Cortex of kidney (tissue), 1 donor: ENCODE measurements at places on chromosomes 2 and 18.

DNA sequence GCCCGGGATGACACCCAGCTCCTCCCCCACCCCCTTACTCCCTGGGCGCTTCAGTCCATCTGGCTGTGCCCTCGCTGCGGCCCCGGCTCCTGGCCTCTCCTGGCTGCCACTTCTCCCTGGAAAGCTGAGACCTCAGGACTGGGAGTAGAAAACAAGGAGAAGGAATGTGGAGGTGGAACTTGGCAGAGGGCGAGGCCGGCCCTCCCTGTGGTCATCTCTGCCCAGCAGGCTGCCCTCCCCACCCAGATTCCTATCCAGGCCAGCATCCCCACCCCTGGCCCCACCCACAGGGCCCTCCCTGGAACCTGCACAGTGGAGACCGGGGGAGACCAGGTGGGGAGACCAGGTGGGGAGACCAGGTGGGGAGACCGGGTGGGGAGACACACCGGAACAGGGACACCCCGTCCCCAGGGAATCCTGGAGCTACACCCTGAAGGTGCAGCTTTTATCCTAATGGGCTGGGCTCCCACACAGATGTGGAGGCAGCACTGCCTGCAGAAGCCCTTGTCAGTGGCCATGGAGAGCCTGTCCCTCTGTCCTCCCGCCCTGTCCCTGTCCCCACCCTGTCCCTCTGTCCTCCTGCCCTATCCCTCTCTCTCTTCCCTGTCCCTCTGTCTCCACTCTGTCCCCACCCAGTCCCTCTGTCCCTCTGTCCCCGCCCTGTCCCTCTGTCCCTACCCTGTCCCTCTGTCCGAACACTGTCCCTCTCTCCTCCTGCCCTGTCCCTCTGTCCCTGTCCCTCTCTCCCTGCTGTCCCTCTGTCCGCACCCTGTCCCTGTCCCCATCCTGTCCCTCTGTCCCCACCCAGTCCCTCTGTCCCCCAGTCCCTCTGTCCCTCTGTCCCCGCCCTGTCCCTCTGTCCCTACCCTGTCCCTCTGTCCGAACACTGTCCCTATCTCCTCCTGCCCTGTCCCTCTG, 157.1 kb downstream of the PXDN start:
- no peak for DNase-seq

DNA sequence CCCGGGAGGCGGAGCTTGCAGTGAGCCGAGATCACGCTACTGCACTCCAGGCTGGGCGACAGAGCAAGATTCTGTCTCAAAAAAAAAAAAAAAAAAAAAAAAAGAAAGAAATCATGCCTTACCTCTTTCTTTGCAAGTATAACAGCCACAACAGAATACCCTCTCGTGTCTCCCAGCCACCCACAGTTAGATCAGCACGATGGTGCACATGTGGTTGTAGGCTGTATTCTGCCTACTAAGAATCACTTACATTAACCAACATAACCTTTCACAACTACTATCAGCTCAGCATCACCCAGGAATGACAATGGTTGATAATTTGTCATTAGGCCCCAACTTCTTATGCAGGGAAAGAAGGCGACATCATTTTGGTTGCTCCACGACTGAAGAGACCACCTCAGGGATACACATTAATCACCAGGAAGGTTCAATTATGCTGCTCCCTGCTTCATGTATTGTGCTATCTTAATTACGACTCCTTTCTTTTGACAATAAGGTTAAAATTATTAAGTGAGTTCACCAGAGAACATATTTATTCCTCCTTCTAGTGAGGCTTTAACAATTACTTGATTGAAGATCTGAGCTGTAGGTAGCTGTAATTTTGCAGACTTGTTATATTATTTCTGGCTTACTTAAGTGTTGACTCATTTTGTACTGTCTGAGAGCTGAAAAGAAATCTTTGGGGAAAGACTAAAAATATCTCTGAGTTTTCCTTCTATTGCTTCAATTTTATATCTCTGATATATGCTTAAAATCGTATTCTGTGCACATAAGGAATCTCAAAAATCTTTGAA, 120.1 kb downstream of the LRP1B start:
- DNase-seq = no peak

DNA sequence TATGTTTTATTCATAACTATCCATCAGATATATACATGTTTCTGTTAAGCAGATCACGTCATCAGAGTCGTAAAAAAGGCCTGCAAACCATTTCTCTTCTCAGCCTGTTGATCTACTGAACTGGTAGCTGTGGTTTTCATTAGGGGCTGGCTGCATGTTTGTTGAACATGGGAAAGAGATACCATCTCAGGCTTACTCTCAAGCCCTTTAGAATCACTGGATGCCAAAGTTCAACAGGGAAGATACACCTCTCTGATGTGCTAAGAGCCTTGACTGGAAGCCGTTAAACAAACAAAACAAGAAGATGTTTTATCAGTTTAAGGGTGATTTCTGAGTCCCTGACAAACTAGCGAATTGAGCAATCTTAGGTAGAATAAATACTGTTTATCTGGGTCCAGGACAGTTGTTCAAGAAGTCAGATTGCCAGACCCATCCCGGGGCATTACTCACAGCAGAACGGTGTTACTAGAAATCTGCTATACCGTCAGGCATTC, 94.5 kb upstream of the LMAN1 start:
- DNase-seq = no peak

DNA sequence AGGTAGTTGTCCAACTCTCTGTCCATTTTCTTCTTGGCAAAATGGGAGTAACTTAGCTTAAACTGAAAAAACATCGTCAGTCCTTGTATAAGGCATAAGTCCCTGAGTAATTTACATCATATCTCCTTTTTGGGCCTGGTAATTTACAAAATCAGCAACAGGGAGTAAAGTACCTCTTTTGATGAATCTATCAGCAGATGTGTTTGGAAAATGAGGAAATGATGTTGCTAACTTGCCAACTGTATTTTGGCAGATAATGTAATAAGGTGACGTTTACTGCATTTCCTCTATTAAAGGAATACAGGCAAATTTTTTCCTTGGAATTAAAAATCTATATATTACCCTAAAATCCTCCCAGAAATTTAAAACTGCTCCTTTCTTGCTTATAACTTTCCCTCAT, 29.2 kb downstream of the ANKRD44 start:
- no peak for DNase-seq

DNA sequence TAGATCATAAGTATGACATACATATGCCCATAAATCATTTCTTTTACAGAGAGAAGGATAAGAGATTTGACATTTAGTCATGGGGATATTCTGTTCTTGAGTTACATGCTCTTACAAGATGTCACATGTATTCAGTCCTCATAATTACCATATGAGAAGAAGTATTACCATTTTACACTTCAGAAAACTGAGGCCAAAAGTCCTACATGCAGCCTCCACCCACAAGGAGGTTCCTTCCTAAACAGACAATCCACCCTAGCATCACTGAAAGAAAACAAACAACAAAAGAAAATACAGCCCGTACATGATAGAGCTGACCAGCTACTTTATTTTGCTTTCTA, 335.1 kb downstream of the SETBP1 start:
- DNase-seq = no peak

GRCh38 chr2:74021407-74021755, 36.7 kb downstream of the TET3 start:
- no peak for DNase-seq

- DNase-seq = no peak
Measured at GRCh38 chr2:19102696-19103423, 255.6 kb downstream of the OSR1 start.

GRCh38 chr18:76390452-76391035, 104.5 kb downstream of the ZNF516 start:
- DNase-seq = no peak

GRCh38 chr18:44673256-44673880, 7.3 kb upstream of the SETBP1 start:
- no peak for DNase-seq

GRCh38 chr2:156021146-156022040, 311.1 kb downstream of the NR4A2 start:
- DNase-seq = no peak

DNA sequence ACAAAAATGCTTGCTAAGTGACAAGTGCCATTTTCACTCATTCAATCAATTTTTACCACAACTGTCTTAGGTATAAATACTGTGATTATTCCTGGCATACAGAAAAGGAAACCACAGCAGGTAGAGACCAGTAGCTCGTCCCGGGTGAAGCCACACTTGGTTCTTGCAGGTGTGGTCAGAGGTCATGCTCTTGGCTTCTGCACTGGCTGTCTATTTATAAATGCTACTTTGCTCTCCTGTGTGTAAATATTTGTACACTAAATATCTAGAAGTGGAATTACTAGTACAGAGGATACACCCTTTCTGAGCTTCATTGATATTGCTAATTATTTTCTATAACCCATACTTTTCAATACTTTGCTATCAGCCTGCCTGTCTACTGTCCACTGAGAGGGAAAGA, 284.6 kb downstream of the MYT1L start:
- no peak for DNase-seq

DNA sequence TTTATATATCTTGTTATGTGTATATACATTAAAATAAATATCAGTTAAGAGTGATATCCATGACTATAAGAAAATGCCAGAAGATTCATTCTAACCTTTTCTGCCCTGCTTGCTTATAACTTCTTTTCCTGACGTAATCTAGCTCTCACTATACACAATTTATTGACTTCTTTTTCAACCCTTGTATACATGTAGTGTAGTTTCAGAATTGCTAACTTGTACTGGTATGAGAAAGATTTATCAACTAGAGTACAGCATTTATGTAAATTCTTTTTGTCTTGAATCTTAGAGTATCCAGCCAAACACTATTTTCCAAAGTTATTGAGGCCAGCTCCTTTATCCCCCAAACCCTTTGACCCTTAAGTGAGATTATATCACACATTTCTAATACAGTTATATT, 798.0 kb upstream of the RAB6C start:
- no peak for DNase-seq

- DNase-seq = no peak
Measured at GRCh38 chr2:119463136-119463535, 31.5 kb downstream of the TMEM37 start.

DNA sequence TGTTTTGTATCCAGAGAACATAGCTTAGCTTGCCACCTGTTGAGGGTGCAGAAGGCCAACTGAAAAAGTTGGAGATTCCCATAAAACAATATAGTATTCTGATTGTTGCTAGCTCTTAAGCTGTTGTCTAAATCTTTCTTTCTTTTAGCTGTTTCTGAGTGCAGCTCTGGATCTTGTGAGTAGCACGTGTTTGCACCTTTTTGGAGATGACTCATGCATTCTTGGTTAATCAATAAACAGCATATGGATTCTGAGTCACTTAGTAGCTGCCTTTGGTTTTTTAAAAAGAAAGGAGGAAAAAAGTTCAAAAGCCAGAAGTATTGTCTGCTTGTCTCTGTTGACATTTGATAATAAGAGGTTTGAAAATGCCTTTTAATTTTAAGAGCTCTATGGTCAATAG, 483.0 kb upstream of the FSIP2 start:
- no peak for DNase-seq

- no peak for DNase-seq
Measured at GRCh38 chr2:223185638-223186037, 133.6 kb downstream of the KCNE4 start.

DNA sequence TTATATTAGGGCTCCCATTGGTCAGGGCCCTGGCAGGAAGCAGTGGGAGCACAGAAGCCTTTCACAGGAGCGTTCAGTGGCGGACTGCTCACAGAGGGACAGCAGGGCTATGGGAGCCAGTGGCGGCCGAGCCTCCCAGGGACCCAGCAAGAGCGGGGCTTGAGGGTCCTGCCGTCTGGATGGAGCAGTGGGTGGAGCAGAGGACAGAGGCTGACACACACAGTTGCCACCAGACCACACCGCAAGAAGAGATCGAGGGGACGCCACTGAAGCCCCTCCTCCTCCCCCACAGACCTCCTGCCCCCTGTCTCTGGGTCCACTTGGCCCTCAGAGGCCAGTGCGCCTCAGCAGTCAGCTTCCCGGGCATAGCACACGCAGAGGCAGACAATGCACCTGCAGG, 39.3 kb downstream of the SALL3 start:
- no peak for DNase-seq

- no peak for DNase-seq
Measured at GRCh38 chr2:176392249-176392648, 123.0 kb downstream of the MTX2 start.

GRCh38 chr2:1438972-1439371, 25.7 kb downstream of the TPO start:
- DNase-seq = no peak

DNA sequence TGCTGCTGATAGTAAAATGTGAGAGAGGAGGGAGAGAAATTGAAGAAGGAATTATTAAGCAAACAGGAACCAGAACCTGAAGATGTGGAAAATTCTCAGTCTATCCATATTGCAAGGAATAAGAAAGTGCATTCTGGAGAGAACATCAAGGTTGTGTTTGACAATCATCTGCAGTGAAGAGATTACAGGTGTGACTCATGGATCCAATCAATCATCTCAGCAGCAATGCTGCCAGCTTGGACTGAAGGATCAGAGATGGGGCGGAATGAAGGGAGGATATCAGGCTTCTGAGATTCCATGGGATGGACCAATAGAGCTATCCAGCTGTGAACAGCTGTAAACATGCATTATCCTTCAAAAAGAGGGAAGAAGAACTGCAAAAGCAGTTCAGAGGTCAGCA, 247.3 kb downstream of the LPIN1 start:
- no peak for DNase-seq

- DNase-seq = no peak
Measured at GRCh38 chr2:42909966-42910365, 117.6 kb upstream of the HAAO start.

GRCh38 chr2:136185981-136186776, 68.2 kb upstream of the CXCR4 start:
- no peak for DNase-seq

GRCh38 chr2:71586471-71586870, 133.1 kb downstream of the DYSF start:
- DNase-seq = no peak

GRCh38 chr2:219155054-219155644, 5.5 kb downstream of the NHEJ1 start:
- DNase-seq = no peak

DNA sequence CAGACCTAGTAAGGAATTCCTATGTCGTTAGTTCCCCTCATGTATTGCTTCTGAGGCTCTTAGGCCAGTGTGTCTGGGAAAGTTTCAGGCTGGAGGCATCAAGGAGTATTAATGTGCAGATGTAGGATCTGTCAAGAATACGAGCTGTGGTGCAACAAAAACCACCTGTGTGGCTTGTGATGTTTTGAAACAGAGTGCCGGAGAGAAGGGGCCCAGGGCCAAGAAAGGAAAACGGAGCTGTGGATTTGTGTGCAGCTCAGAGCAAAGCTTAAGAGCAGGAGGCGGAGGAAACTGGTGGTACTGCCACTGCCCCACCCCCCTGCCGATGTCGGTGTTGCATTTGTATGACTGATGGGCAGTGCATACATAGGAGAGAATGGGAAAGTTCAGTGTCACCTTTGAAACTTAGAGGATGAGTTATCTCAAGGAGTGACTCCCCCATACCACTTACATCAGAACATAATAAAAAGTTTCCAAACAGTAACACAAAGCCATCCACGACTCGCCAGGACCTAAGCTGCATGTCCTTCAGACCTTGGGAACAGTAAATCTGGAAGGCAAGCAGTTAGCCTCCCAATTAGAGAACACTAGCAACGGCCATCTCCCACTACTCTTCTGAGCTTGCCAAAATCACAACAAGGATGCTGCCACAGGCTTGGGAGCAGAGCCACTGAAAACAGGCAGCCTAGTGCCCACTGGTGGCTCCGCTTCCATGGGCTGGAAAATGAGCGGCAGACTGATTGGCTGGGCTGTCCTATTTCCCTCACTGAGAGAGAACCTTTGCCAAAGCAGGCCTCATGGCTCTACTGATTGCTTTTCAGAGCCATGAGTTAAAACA, 152.7 kb upstream of the NT5C1B start:
- DNase-seq = no peak
